ENCODE measurements at places on chromosomes 1 and 21.
A peak's percentile ranks its signal among the peaks of the same experiment; 100 is the strongest.

DNA sequence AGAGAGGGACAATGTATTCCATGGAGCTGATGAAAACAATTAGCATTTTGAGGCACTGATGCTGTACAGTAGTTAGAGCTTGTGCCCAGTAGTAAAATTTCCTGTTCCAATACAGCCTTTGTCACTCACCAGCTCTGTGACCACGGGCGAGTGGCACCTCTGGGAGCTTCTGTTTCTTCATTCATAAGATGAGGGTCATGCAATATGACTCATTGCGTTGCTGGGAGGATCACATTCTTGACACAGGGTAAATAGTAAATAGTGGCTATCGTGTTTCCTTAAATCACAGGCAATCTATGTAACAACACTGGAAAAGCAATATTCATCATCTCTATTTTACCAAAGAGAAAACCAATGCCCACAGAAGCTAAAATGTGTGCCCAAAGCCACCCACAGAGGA is 4.5 kb upstream of the LRRC52 start:
- DNase-seq, result no peak

DNA sequence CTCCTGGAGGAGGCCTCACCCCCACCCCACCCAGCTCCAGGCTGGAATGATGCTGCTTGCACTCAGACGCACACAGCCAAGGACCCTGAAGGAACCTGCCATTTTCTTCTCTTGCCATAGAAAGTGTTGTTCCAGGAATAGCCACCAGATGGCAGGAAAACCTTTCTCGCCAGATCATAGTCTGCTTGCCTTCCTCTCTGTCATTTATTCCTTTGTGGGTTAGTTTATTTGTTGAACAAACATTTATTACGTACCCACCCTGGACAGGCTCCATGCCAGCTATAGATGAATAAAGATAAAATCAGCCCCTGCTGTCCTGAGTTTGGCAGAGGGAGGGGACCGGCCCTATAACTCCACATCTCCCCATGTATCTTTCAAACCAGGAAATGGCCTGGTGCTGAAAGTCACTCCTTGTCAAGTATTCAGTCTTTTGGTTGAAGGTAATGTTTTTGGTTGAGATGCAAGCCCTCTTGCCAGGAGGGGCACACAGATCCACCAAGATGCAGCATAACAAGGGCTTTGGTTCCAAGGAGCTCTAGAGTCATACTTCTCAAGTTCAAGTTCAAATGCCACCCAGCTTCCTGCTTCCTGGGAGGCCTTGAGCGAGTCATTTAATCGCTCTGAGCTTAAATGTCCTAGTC is 7.0 kb upstream of the KCNC4 start:
- DNase-seq, result peak; percentile 89

GRCh38 chr1:39969531-39970270 is 14.8 kb downstream of the MFSD2A start:
- no peak for DNase-seq

- DNase-seq, result no peak
These were observed 4.7 kb downstream of the TFF3 start for GRCh38 chr21:42310411-42311001.

DNA sequence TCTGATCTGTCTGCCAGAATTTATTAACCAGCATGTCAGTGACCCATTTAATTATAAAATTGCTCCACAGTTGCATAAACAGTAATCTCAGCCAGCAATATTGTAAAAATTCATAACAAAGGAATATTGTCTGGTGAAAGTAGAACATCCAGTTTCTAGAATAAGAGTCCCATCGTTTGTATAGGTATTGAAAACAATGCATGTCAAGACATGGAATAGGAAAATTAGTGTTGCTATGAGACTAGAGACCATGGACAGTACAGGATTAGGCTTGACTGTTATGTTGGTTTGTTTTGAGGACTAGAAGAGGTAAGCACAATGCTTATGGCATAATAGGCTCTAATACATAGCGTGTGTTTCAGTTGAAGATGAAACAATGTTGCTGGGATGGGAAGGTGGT is 37.1 kb downstream of the ATF6 start:
- DNase-seq, result no peak

DNA sequence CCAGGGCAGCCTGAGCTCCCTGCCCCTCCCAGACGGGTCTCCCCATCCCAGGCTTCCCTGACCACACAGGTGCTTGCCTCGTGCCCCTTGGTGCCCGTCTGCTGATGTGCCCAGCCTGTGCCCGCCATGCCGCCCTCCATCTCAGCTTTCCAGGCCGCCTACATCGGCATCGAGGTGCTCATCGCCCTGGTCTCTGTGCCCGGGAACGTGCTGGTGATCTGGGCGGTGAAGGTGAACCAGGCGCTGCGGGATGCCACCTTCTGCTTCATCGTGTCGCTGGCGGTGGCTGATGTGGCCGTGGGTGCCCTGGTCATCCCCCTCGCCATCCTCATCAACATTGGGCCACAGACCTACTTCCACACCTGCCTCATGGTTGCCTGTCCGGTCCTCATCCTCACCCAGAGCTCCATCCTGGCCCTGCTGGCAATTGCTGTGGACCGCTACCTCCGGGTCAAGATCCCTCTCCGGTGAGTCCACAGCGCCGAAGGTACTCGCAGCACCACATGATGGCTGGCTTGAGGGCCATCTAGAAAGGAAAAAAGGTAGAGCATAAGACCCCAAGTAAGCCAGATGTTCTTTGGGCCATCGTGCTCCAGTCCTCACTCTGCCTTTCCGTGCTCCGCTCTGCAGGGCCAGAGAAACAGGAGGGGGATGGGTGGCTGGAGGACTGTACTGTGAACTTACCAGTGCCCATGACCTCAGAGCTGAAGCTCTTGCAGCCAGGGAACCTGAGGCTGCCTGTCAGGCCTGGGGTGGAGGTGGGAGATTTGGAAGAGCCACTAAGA is 1.4 kb downstream of the ADORA1 start:
- DNase-seq, result no peak

GRCh38 chr1:212463565-212464285 is 31.0 kb downstream of the NENF start:
- DNase-seq, result no peak

GRCh38 chr1:192632641-192633532 is 3.1 kb upstream of the RGS13 start:
- peak; percentile 20 for DNase-seq

Data from NAMALWA (cell line).